ENCODE measurements at places on chromosomes 12 and 14.

DNA sequence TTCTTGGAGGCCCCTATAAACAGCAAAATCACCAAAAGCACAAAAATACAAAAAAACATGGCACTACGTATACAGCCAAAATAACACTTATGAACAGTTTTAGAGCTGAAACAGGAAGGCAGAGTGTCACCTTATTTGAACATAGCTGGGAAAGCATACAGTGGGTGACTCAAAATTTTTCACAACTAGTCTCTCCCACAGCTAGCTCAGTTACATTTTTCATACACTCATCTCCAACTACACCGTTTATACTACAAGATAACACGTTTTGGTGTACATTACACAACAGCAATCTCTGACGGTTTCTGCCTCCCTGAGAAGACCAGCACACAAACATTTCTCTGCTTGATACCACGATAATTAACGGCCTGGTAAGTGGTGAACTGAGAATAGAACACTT is 2.9 kb downstream of the RAD52 start:
- no peak for DNase-seq

- DNase-seq, result peak; percentile 11
These were observed 37.1 kb upstream of the FOXJ2 start for GRCh38 chr12:7995266-7995963.

DNA sequence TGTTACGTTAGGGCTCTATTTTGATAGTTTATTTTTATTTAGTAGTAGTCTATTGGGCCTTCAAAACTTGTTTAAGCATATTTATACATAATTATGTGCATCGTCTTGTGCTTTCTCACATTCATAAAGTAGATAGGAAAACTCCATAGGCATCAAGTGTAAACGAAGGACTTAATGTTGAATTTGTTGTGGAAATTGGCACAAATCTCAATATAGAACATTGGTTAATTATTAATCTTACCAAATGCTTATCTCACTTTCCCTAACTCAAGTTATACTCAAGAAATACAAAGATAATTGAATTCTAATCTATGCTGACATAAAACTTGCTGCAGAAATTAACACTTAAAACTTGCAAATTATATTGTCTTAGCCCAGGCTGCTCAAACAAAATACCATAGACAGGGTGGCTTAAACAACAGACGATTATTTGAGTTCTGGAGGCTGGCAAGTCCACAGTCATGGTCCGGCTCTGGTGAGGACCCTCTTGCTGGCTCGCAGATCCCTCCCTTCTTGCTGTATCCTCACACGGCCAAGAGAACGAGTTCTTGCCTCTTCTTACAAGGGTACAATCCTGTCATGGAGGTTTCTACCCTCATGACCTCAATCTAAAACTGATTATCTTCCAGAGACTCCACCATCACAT is 18.8 kb downstream of the STYX start:
- DNase-seq, result no peak

DNA sequence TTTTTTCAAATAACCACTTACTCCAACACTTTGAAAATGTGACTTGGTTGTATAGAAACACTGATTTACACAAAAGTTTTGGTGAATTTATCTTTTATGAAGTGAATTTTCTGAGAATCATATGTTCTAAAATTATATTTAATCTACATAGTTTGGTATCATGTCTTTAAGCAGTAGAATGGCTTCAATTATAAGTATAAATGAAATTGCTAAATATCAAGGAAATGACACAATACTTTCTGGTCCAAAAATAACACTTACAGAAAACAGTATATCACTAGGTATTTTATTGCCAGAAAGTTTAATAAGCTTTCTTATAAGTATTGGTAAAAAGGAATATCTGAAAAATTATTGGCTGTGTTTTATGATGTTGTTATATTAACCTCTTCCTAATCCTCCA is 90.9 kb downstream of the SRGAP1 start:
- DNase-seq, result no peak

DNA sequence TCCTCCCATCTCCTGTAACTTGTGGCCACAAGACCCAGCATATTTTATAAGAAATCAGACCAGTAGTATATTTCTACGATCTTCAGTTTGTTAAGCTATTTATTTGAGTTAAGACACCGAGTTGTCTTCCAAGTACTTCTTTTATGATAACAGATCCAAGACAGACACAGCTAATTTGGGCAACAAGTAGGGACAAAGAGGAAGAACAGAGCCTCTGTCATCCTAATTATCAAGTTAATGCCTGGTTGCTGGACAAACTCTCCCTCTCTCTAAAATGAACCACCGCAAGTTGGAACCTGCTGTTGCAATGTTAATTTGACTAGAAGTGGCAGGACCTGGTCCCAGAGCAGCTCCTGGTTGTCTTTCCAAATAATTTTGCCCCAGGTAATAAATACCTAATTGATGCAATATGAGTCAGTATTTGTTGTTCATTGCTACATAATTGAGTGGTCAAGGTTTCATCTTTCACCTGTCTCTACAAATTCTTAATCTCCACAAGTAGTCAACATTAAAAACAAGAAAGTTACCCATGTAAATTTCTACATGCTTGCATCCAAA is 323.7 kb downstream of the PAWR start:
- DNase-seq, result no peak

GRCh38 chr12:93758801-93759373 is 81.7 kb downstream of the CRADD start:
- no peak for DNase-seq

GRCh38 chr14:35044939-35045797 is 904 bp upstream of the FAM177A1 start:
- DNase-seq, result no peak

GRCh38 chr14:85529803-85530574 is at the start of gene FLRT2:
Gene FLRT2, plus strand, starts transcription at chr14:85530144. Its CDS starts 91,371 bp downstream, at chr14:85621515.
- no peak for DNase-seq
